ENCODE measurements at places on chromosomes 7 and 10.

DNA sequence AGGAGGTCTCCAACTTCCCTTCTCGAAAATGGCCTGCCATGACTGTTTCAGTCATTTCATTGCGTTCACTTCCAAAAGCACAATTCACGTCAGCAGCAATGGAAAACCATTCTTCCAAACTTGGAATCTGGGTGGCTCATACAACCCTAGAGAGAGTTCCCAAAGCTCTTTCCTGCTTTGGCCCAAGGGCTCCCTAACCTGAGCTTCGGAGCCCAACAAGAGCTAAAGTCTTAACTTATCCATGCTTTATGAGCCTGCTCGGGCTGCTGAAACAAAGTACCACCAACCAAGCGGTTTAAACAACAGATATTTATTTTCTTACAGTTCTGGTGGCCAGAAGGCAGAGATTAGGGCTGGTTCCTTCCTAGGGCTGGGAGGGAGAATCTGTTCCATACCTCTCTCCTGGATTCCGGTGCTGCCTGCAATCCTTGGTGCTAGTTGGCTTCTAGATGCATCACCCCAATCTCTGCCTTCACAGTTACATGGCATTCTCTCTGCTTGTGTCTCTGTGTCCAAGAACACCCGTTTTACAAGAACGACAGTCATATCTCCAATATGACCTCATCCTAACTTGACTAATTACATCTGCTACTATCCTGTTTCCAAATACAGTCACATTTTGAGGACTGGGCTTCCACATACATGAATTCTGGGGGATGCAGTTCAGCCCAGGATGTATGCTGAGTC, 33.5 kb downstream of the CAMK2B start:
- DNase-seq = no peak

DNA sequence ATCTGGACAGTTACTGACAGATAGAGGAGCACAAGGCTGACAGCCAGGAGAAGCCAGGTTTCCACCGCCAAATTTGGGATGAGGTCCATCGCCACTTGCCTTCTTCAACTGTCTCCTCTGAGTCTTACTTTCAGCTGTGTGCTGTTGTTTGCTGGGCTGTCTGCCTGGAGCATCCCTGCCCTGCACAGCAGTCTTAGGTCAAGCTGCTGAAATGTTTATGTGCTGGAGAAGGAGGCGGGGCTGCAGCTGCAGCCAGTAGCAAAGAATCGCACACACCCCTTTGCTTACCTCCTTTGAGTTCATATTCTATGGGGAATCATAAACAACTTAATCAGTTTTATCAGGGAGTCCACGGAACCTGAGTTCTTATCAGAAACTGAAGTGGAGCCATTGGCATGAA, 20.1 kb upstream of the CYP3A5 start:
- DNase-seq = no peak

DNA sequence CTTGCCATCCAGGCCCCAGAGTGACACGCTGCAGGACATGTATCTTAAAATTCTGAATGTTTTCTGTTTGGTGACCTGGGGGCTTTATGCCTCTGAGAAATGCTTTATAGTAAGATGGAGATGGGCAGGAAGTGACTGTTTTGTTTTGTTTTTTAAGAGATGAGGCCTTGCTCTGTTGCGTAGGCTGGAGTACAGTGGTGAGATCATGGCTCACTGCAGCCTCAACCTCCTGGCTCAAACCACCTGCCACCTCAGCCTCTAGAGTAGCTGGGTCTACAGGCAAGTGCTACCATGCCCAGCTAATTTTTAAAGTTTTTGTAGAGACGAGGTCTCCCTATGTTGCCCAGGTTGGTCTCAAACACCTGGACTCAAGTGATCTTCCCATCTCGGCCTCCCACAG, 20.6 kb downstream of the ZNF777 start:
- no peak for DNase-seq

GRCh38 chr7:72298091-72298490, 114.0 kb downstream of the CALN1 start:
- no peak for DNase-seq

- DNase-seq = no peak
Measured at GRCh38 chr7:155569681-155570080, 23.3 kb upstream of the CNPY1 start.

DNA sequence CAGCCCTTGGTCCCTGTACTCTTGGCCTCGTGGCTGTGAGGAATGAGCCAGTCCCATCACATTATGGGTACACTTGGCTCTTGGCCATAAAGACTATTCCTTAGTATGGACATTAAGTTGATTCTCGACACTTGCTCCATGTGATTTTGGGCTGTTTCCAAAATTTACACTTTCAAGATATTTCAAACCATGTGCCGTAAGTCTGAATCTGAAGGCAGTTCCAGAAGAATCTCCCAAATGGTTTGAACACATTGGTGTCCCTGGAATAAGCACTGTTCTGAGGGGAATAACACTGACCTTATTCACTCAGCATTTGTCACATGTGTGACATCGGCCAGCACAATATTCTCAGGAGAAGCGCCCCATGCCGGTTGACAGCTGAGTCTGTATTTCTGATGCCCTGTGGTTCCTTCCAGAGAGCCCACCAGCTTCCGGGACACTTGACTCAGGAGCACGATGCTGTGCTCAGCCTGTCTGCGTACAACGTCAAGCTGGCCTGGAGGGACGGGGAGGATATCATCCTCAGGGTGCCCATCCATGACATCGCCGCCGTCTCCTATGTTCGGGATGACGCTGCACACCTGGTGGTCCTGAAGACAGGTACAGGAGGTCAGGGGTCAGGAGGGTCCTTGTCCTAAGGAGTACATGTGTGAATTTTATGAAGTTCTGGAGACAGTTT, 24.6 kb downstream of the NACAD start:
- DNase-seq = no peak

DNA sequence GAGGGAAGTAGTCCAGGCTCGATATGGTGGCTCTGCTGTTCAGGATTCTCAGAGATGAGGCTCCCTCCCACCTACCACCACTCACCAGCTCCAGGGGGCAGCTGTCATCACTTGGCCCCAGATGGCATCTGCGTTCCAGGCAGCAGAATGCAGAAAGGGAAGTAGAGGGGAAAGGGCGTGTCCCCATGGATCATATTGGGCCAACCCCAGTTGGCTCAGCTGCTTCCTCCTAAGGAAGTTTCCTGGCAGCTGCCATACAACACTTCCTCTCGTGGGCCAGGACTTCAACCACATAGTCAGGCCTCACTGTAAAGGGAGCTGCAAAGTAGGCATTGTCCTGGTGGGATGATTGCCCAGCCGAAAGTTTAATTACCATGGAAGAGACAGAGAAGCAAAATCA, 1.6 kb upstream of the TEX36 start:
- DNase-seq = no peak

DNA sequence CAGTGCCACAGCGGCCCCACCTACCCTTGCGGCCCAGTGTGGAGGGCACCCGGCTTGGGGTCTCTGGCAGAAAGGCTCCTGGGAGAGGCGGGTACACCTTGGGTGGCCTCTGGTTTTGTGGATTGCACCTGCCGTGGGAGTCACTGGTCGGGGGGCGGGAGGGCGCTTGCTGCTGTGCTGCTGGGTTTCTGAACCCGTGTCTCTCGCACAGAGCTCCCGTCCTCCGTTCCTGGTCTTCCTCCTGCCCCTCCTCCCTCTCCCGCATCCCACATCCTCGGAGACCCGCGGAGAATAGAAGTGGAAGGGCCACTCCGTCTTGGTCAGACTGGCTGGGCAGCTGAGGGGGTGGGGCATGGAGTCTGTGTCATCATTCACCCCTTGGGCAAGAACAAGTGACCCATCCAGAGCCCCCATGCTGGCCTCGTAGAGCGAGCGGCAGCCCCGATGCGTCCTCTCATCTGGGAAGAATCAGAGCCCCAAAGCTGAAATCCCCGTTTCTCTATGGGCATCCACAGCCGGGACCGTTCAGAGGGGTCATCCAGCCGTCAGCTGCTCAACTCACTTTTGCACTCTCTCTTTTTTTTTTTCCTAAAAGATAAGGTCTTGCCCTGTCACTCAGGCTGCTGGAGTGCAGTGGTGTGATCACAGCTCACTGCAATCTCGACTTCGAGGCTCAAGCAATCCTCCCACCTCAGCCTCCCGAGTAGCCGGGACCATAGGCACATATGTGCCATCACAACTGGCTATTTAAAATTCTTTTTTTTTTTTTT, 4.0 kb downstream of the MAFK start:
- DNase-seq = no peak

DNA sequence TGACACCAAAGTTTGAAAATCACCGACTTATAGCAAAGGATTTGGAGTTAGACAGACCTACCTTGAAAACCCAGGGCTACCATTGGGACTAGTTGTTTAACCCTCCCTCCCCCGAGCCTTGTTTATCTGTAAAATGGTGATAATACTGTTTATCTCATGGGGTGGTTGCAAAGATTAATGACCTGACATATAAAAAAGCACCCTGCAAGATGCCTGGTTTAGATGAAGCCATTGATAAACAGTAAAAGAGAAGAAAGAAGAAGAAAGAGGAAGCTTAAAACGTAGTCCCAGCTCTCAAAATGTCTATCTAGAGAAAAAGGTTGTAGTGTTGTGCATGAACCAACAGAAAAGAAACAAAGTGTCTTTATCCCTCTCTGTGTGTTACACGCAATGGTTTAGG, 145.7 kb downstream of the FGFR2 start:
- no peak for DNase-seq

- DNase-seq = no peak
Measured at GRCh38 chr7:119748251-119748860, 524.6 kb upstream of the KCND2 start.

DNA sequence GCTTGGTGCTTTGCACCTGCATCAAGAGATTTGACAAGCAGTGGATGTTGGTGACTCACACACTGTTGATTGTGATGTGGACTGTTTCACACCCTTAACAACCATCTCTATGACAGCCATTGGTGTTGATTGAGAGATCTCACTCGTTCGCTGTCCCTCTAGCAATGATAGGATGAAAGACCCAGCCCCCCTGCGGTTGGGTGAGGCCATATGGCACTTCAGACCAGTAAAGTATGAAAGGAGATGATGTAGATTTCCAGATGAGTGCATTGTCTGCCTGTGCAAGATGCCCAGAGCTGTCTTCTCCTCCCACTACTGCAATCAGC, 138.7 kb upstream of the PRR15 start:
- DNase-seq = no peak

- DNase-seq = no peak
Measured at GRCh38 chr7:102178410-102178809, 108.3 kb upstream of the SH2B2 start.

DNA sequence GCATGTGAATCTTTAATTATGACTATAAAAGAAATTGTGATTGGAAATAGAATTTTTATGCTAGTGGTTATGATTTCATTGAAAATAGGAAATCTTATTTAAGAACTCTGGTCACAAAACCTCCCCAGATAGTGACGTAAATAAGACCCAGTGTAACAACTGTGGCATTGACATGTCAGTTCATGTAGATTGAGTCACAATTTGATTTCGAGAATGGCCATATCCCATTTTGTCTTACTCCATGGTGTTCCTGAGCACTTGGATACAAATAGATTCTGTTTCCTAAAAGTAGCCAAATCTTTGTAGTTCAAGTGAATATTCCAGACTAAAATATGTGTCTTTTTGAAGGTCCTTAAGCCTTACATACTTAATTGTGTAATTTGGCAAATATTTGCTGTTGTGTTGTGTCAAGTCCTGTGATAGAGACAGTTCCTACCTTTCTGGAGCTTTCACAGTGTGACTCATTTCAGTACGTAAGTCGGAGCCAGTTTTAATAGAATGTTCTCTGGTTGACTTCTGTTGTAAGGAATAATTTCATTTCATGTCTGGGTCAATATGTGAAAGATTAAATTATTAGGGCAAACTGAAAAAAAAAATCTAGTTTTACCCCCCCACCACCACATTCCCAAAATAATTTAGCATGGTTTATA, 37.1 kb upstream of the TOMM7 start:
- no peak for DNase-seq

GRCh38 chr7:99249985-99250575, 22.6 kb upstream of the MYH16 start:
- no peak for DNase-seq
